ENCODE measurements at places on chromosomes 12 and 14.

DNA sequence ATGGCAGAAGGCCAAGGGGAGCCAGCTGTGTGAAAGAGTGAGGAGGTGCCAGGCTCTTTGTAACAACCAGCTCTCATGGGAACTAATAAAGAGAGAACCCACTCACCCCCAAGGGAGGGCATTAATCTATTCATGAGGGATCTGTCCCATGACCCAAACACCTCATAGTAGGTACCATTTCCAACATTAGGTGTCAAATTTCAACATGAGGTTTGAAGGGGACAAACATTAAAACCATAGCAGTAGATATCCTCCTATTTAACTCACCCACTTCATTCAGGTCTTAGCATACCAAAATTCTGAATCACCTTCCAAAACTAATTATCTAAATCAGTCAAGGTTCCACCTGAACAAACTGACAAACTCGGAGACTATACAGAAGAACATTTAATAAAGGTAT is 75.3 kb downstream of the PPFIA2 start:
- no peak for DNase-seq

GRCh38 chr14:80965037-80965436 is 9.6 kb downstream of the TSHR start:
- DNase-seq, result no peak

- DNase-seq, result no peak
Measured at GRCh38 chr12:1531153-1531653, 63.2 kb downstream of the FBXL14 start.

- no peak for DNase-seq
Measured at GRCh38 chr14:59160506-59160905, 28.0 kb upstream of the DAAM1 start.

GRCh38 chr14:58665773-58666500 is 28.2 kb downstream of the DACT1 start:
- no peak for DNase-seq
